ENCODE measurements at places on chromosomes 16 and 17. TPM values are rescaled to one million over a fixed set of nuclear protein-coding genes. Genes with fewer than 3 reads are reported as not detected.

The EPX gene
- total RNA-seq = not detected

GRCh38 chr16:19844945-19845641 lies 39.6 kb downstream of the GPRC5B start:
- no peak for DNase-seq

GRCh38 chr17:8938933-8939332 lies 26.6 kb downstream of the PIK3R5 start:
- no peak for DNase-seq

DNA sequence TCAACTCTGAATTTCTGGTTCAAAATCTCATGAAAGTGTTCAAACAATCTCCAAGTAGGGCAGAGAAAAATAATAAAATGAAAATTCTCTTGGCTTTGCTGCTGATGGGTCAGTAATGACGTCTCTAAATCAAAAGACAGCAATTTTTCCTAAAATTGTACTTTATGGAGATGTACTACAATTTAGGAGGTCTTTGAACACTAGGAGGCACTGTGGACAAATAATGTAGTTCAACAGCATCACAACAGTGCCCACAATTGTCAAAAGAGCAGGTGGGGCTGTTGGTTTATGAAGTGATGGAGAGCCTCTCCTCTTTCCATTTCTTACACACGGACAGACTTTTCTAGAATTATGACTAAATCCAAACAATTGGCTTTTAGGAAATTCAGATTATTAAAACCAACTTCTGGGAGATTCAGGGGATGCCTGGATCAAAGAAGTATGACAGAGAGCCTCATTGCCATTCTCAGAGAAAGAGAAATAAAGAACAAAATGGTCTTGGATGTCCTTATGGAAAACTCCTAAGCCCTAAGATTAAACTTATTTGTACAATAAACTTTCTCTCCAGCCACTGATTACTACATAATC lies 23.8 kb downstream of the EZH1 start:
- no peak for DNase-seq

DNA sequence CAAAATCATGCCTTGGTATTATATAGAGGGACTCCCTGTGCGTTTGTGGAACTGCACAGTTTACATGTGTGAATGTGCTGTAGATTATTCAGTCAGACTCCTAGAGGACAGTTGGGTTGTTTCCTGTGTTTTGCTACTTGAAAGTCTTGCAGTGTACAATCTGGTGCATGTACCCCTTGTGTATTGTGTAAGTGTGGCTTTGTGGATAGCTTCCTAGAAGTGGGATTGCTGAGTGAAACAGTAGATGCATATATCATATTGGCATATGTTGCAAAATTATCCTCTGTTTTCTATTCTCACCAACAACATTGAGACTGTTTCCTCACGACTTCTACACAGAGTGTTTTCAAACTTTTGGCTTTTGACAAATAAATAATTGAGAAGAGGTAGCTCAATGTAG lies 263.7 kb downstream of the MAP2K6 start:
- no peak for DNase-seq
